ENCODE measurements at places on chromosomes 1 and 21.

DNA sequence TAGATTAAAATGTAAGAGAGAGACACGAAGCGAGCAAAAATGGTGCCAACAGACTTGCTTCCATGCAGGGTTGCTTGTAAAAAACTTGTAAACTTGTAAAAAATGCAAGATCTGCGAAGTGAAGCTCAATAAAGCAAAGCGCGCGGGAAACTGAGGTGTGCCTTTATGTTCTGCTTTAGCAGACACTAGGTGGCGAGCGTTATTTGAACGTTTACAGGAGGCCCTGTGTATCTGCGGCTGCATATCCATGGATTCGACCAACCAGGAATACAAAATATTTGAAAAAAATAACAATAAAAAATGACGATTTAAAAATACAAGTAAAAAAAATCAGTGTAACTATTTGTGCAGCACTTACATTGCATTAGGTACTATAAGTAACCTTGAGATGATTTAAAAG is 1.5 kb downstream of the UBE2G2 start:
- no peak for DNase-seq

DNA sequence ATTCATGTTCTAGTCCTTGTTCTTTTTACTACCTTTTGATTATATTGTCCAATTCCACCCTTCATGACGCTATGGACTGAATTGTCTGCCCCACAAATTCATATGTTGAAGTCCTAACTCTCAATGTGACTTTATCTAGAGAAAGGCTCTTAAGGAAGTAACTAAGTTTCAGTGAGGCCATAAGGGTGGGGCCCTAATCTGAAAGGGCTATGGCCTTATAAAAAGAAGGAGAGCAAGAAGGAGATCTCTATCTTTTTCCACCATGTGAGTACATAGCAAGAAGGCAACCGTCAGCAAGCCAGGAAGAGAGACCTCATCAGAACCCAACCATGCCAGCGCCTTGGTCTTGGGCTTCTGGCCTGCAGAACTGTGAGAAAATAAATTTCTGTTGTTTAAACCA is 95.9 kb downstream of the HIVEP3 start:
- no peak for DNase-seq

- peak; percentile 90 for DNase-seq
Observed at GRCh38 chr1:27099587-27100334, 55.2 kb downstream of the SLC9A1 start.

DNA sequence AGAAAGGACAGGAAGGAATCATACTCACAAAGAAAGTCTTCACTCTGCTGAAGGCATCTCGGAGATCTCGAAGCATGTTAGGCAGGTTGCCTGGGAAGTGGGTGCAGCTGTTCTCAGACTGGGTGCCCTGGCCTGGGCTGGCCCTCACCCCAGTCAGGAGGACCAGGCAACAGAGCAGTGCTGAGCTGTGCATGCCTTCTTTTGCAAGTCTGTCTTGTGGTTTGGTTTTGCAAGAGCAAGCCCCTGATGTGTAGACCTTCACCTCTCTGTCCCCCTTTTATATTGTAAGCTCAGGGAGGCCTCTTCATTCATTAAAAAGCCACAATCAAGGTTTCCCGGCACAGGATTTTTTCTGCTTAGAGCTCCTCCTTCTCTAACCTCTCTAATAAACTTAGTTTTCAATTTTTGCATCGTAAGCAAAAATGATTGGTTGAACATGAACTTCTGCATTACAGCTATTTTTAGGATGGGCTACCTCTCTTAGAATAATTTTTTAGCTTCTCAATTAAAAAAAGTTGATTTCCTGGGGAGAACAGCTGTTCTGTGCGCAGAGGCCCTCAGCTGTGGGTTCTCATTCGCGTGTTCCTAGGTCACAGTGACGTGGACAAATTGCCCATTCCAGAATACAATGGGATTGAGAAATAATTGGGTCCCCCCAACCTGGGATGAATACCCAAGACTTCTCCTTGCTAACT is at the start of gene IL10:
TSS of gene IL10 (minus strand) at position 252 of the 695 bp plus-strand sequence. CDS start at position 193, 59 bp downstream.
- no peak for DNase-seq

DNA sequence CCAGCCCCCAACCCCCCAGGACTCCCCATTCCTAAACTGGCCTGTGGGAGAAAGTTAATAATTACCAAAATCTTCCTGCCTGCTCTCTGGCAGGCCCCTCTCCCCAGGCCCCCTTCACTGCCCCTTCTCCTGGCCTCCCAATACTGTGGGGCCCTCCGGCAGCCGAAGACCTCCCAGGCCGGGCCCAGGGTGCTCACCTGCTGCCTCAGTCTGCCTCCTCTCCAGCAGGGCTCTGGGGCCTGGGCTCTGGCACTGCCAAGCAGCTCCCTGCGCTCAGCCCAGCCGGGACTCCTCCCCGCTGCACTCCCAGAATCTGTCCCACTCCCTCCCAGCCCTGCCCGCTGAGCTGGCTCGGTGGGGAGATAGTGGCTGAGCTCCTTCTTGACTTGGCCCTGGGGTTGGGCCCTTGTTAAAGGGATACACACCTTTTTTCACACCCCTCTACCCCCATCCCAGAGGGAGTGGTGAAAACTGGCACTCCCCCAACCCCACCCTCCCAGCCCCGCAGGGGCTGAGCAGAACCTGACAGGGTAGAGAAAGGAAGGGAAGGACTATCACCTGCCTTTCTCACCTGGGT is at the start of gene S100A16:
TSS of gene S100A16 (minus strand) at position 383 of the 577 bp plus-strand sequence. CDS start 4,986 bp downstream, outside the sequence.
- DNase-seq: peak; percentile 62

DNA sequence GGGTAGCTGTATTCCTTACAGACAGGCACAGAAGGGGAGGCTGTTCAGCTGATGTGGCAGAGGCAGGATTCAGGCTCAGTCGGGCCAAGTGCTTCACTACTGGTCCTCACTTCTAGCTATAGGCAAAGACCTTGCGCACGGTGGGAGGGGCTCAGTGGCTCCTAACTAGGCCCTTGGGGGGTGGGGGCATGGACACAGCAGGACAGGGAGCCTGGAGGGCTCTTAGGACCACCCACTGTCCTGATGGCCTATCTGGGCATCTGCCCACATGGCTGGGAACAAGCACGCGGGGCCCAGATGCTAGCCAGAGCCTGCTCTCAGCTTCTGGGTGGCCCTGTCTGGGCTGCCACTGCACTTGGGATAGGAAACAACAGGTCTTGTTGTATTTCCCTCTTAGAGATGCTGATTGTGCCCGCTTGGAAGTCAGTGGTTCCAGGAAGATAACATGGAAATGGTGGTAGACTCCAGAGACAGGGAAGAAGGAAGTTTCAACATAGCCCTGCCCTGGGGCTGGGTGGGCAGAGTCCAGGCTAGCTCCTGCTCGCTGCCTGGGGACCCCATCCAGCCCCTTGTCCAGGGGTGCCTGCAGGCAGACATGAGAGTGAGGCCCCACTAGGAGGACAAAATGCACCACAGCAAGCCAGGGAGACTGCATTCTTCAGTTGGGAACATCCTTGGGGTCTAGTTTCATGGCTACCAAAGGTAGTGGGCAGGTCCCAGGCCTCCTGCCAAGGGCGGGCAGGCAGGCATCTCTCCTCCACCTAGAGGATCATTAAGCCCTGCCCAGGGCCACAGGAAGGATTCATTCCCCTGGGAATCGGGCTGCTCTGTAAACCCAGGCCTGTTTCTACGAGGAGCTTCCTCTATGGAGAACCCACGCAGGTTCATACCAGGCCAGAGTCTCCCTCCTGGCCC is 102.5 kb downstream of the BCAR3 start:
- no peak for DNase-seq

DNA sequence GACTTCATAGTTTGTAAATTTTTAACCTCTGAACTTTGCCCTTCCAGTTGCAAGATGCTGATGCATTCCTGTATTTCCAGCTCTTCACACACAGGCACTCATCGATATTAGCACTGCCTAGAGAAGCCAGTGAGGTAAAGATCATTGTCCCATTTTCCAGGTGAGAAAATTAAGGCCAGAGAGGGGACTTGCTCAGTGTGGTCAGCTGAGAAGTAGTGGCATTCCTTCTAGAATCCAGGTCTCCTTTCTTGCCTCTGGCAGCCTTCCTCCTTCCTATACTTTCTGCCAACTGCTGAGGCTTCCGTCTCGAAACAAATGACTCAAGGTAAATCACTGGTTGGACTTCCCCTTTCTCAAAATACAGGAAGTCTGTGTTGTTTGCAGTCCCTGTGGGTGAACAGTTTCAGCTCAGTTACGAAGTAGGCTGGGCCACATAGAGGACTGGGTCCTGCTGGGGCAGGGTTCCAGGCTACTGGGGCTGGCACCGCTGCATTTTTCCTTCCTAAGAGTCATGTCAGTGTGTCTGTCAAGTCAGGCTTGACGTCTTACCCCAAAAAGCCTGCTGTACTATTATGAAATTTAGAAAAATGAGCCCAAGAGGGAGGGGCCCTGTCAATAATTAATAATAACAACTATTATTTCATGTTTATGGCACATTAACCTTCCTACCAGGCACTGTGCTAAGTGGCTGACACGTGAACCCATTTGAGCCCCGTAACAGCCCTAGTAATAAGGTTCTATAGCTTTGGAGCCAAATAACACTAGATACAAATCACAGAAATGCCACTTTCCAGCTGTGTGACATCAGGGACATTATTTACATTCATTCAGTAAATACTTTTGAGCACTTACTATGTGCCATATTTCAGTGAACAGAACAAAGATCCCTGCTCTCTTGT is 16.6 kb upstream of the RNF19B start:
- peak; percentile 77 for DNase-seq

DNA sequence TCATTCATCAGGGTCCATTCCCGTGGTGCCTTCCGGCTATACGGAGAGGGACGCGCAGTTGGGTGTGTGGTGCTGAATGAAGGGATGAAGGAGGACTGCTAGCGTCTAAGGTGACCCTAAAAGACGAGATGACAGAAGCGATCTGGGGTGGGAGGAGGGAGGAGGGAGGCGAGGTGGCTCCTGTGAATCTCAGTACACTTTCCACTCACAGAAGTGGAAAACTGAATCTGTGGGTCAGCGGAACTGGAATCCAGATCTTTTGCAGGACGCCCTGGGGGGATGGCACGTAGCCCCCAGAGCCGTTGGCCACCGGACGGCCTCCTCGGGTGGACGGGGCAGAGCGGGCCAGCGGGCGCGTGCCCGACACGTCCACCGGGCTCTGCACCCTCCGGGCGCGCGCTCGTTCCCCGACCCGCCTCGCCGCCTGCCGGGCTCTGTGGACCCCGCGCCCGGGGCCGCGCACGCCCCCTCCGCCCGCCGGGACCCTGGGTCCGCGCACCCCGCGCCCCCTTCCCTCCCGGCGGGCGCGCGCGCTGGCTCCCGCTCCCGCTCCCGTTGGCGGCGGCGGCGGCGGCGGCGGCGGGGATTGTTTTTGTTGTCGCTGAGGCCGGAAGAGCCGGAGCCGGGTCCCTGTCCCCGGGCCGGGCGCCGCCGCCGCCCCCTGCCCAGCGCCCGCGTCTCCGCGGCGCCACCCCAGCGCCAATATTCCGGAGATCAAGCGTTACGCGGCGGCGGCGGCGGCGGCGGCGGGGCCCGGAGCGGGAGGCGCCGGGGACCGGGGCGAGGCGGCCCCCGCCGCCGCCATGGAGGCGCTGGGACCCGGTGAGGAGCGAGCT is at the start of gene AGO4:
TSS of gene AGO4 (plus strand) at position 403 of the 836 bp plus-strand sequence. CDS start at position 804, 401 bp downstream.
- DNase-seq: peak; percentile 46

- no peak for DNase-seq
Observed at GRCh38 chr1:23551849-23552248, 7.5 kb downstream of the ID3 start.

- DNase-seq: no peak
Observed at GRCh38 chr21:18725653-18726052, 322.1 kb upstream of the TMPRSS15 start.

GRCh38 chr1:32886828-32887414 is 630 bp downstream of the HPCA start:
- no peak for DNase-seq

All from HFFc6 (cell line).